IMR-90 (cell line): ENCODE measurements at places on chromosomes 3 and 15. TPM values are rescaled to one million over a fixed set of nuclear protein-coding genes. Genes with fewer than 3 reads are reported as not detected.

DNA sequence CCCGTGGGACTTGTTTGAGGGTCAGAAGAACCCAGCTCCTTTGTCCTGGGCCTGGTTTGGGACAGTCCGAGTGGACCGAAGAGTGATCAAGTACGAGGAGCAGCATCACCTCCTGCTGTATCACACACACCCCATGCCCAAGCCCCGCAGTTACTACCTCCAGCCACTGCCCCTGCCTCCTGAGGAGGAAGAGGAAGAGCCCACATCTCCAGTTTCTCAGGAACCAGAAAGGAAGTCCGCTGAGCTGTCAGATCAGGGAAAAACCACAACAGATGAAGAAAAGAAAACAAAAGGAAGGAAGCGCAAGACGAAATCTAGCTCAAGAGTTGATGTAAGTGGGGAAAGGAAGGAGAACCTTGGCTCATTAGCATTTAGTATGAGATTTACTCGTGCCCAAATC, 3.3 kb upstream of the P2RY12 start:
- DNase-seq: no peak

DNA sequence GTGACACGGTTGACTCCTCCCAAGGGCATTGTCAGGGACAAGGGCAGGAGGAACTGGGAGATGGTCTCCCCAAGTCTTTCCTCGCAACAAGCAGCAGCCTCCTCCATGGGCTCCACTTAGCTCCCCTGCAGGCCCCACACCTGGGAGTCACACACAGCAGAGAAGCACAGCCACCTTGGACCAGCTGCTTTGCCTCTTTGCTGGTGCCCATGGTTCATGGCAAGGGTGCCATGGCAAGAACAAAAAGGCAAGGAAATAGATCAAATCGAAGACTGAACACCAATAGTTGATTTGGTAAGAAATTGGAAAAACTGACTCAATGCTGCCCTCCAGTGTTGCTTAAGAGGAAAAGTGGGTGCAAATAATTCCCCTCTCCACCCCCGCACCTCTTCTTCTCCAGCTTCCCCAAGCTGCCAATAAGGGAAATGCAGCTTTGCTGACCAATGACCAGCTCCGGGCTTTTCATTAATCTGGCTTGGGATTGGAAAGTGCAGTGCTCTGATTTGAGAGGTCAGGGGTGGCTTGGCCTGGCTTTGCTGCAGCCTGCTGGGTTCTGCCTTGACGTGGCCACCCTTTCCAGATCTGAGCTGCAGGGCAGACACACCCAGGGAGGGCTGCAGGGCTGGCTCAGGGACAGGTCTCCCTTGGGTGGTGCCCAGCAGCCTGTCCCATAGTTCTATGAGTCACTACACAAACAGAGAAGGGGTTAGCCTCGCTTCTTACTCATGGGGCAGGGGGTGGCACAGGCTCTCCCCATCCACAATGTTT, 162.0 kb downstream of the KLF13 start:
- DNase-seq: peak; percentile 91

DNA sequence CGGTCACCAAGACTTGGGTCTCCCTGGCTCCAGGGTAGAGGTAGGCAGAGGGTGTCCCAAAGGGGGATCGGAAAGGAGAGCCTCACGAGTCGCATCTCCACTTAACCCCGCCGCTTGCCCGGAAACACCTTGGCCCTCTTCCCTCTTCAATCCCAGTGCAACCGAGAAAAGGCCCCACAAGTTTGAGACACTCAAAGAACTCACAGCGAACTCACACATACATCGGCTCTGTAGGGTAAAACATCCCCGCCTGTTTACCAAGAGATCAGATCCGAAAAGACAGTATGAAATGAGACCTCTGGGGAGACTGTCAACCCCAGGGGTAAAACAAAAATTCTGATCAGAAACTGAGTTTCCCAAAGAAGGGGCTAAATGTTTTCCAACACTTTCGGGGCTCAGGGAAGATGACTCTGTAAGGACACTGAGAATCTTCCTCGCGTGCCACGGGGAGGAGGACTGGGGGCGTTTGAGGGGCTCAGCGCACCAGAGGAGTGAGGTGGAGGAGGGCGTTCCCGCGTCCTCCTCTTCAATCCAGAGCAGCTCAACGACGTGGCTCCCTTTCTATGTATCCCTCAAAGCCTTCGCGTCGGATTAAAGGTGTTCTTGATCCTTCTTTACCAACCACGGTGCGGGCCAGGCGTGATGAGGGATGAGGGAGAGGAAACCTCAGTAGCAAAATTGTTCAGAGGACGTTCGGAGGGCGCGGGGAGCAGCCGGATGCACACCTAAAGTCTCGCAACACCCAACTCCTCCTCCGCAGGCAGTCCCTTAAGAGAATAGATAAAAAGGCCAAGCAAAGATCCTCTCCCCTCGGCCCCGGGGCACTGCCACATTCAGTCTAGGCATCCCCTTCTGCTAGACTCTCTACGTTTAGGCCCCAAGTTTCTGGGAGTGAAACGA, 3.7 kb downstream of the WNT5A start:
- no peak for DNase-seq

DNA sequence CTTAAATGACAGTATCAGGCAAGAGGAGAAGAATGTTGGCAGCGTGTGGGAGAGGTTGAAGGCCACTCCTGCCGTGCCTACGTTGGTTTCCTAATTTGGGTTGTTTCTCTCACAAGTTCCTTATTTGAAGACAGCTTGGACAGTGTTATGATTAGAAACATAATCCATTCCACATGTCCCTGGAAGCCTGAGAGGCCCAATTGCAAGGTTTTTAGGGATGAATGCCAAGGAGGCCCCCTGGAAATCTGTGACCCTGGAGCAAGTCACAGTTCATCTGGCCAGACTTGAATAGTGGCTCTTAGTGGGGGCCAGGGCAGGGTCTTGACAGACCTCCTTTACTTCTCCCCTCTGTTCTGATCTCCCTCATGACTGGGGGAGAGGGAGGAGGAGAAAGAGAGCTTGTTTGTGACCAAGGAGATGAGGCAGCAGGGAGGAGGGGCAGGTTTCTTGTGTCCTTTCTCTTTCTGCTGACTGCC, 584.4 kb upstream of the TBL1XR1 start:
- DNase-seq: peak; percentile 79

GRCh38 chr3:120481081-120481480, 30.3 kb upstream of the FSTL1 start:
- no peak for DNase-seq

- DNase-seq: peak; percentile 32
Observed at GRCh38 chr3:76585794-76586392, 454.0 kb upstream of the ROBO2 start.

GRCh38 chr3:122961146-122961545, 66.4 kb downstream of the SEMA5B start:
- peak; percentile 11 for DNase-seq

Gene CNTN3
- 3.3 and 3.6 TPM in 2 replicates for total RNA-seq

GRCh38 chr3:125212509-125213363, at the start of gene SLC12A8:
Gene SLC12A8, minus strand, starts transcription at chr3:125212748. Its CDS starts 1,399 bp downstream, at chr3:125211349.
- DNase-seq: no peak

Gene KNG1
- total RNA-seq: not detected in 2 replicates

Gene EOMES
- total RNA-seq: not detected in 2 replicates

DNA sequence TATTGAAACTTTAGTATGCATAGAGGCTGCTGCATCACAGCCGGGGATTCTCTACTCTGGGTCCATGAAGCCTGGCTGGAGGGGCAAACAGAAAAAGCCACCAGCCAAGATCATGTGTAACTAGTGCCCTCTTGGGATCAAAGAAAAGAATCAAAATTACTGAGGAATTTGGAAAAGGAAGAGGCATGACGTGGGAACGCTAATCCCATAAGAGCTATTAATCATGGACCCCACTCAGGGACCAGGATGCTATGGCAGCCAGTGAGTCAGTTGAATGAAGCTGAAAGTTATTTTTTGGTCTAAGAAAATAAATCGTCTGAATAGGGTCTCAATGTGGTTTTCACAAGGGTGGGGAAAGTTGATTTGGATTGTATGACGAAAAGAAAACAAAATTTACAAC, 1165.1 kb downstream of the ROBO2 start:
- DNase-seq: peak; percentile 67

Gene SH3GL3
- total RNA-seq: not detected in 2 replicates

DNA sequence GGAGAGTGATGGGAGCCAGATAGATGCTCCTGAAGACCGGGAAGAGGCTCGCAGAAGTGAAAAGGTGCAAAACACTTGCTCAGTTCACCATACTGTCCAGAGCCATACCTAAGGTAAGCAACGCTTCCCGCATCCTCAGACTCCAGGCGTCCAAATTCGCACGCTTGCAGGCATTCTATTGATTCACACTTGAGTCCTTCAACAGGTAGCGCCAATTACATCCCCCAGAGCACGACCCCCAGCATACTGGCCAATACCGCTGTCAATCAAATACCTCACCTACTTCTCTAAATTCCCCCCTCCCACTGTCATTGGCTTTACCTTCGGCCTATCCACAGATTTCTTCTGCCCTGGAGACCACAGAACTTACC, 361 bp upstream of the STXBP5L start:
- DNase-seq: no peak

Gene ST8SIA2
- not detected in 2 replicates for total RNA-seq

Gene ABCF3
- total RNA-seq: 35.0 and 36.9 TPM in 2 replicates

DNA sequence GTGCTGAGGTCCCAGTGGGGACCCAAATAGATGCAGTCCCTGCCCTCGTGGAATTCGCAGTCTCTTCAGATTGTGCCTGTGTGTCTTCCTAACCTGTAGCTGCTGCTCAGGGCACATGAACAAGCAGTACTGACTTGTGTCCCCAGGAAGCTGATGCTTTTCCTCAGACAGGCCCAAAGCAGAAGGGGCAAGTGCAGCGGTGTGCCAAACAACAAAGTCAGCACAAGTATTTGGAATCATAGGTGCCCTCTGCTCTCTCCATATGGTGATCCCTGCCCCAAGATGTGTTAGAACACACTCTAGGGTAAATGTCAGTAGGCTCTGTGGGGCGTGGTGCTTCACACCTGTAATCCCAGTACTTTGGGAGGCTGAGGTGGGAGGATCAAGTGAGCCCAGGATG, 21.9 kb downstream of the BHLHE40 start:
- no peak for DNase-seq

DNA sequence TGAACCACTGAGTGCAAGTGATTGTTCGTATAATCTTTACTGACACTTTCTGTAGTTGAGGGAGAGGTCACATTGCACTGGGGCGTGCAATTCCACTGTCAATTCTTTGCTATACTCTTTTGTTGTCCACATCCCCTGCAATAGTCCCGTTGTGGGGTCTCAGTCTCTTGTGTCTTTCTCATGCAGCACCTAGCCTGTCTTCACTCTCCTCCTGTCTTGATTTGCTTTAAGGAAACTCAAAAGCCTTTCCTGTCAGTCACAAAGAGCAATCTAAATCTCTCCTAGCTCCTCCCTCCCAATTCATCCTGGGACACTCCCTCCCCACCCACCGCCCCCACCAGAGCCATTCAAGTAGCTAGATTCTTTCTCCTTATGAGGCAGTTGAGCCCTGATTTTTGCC, 13.2 kb upstream of the TMEM158 start:
- no peak for DNase-seq

Gene PLSCR2
- total RNA-seq: not detected in 2 replicates

- no peak for DNase-seq
Observed at GRCh38 chr15:73602446-73602843, 30.7 kb downstream of the NPTN start.

Gene CASR
- total RNA-seq: not detected in 2 replicates

DNA sequence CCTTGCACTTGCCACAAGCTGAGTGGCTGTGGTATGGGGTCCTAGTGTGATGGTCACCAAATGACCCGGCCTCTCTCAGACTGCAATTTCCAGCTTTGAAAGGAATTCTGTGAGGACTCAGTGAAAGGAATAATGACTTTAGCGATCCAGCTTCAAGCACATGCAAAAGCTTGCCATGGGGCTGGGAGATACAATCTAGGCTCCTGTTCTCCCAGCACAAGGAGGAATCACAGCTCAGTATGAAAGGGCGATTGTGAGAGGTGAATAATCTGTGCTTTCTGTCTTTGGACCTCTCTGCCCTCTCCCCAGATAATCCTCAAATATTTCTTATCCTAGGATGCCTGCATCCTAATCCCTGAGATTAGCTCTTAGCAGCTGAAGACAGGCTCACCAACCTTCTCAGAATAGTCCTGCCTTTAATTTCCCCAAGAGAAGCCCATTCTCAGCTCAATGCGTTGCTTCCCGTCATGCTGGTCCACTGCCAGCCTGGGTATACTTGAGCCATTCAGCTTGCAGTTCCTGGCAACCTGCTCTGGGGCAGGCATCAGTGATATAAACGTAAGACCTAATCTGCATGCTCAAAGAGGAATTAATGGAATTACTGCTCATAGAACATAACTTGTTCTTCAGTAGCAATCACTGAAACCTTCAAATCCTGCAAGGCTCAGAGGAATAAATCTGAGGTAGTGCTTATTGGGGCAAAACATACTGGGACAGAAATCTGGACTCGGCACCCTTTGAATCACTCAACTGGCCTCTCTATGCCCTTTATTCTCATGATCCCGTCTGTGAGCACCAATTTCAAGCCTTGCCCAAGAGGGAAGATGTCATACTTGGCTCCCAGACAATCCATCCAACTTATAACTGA, 15.1 kb downstream of the TLNRD1 start:
- DNase-seq: no peak

- DNase-seq: no peak
Observed at GRCh38 chr15:83739629-83740028, 85.7 kb downstream of the ADAMTSL3 start.

Gene ARPIN
- 3.9 and 5.6 TPM in 2 replicates for total RNA-seq

DNA sequence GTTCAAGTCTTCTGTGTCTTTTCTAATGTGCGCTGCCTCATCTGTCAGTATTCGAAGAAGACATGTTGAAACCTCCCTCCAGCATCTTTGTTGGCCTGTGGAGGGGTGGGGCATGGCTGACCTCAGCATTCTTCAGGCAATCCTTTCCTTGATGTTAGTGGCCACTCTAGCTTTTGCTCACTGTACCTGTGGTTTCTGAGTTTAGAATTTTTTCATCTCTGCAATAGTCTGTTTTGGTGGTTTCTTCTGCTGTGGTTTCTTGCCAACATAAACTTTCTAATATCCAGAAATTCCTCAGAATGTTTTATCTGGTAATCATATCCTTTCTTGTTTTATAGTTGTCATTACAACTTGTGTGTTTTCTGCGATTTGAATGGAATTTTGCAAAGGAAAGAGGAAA, 251.3 kb upstream of the NR2E3 start:
- peak; percentile 81 for DNase-seq

DNA sequence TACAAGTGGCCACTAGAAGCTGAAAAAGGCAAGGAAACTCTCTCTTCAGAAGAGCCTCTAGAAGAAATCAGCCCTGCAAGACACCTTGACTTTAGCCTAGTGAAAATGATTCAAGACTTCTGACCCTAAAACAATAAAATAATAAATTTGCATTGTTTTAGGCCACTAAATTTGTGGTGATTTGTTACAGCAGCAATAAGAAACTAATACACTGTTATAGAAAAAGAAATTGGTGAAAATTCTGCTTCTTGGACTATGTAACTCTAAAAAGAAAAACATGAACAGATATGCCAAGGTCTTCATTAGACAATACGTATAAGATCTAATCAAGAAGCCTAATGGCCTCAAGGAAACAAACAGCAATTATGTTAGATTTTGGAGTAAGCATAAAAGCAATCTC, 36.1 kb downstream of the EXD1 start:
- DNase-seq: no peak

DNA sequence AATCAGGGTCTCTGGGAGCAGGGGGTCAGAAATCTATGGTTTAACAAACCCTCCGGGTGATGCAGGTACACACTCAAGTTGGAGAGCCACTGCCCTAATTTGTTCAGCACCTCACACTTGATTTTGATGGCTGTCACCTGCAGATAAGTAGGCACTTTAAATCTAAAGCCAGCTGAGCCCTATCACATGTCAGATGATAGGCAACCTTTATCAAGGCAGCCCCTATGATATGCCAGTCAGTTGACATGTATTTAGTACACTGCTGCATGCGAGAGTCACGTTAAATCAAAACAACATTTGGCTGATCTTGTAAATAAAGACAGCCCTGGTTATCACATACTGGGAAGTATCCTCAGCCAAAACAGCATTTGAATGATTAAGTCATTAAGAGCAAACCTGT, 104.4 kb upstream of the MCTP2 start:
- no peak for DNase-seq
